ENCODE measurements at places on chromosomes 3 and 15. TPM values are rescaled to one million over a fixed set of nuclear protein-coding genes. Genes with fewer than 3 reads are reported as not detected.

CKMT1B gene
- total RNA-seq: not detected

ITGA11 gene
- 0.56 TPM for total RNA-seq

ZPLD1 gene
- total RNA-seq: not detected

SSUH2 gene
- not detected for total RNA-seq

PRR23C gene
- not detected for total RNA-seq

DNA sequence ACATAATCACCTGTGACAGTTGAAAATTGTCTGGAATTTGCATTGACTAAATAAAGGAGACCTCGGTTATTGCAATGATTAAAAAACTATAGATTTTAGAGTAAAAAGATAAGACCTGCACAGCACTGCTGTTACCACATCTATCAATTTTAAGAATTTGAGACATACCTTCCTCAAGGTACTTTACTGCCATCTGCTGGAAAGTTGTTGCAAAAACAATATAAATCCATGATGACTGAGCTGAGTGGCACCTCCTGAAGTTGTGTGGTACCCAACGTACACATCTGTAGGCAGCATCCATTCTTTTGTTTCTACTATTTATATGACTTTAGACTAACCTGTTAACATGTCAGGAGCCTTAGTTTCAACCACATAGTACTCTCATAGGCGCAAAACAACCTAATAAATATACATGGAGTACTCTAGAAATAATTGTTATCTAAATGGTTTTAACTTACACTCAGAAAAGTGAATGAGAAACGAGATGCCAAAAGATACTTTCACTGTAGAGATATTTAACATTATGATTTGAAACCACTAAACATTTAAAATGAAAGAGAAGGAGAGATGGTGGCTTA lies 106.7 kb downstream of the GHSR start:
- H3K27me3 ChIP-seq: no peaks in the 10 kb centered on the region
- no peak overlapping the region for H3K27ac ChIP-seq
- no peak overlapping the region for H3K4me3 ChIP-seq

DNA sequence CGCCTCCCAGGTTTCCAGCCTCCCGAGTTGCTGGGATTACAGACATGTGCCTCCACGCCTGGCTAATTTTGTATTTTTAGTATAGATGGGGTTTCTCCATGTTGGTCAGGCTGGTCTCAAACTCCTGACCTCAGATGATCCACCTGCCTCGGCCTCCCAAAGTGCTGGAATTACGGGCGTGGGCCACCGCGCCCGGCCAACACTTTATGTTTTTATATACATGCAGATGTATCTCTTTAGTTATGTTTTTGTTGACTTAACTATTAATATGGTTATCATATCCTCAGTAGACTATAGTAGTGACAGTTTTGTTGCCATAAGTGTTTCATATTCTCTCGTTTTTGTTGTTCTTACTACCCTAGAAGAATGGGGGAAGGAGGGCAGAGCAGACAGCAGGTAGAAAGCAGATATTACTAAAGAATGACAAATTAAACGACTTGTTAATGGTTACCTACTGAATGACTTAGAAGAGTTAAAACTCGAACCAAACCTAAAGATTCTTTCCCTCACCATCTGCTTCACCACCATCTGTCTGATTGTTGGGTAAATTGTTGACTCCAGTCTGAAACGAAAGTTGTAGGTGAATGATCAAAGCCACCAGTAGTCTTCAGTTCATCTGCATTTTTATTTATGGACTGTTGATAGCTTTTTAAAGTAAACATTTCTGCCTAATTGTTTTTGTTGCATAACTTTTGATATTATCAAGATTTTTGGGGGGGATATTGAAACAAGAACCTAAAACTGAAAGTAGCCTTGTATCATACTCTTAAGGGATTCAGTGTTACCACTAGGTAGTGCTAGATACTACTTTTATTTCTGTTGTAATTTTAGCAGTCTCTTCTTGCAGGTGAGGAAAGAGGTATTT lies 89.3 kb downstream of the RASA2 start:
- H3K27ac ChIP-seq: peak overlapping the region; percentile 53
- peaks cover 15% of the 10 kb centered on the region for H3K4me1 ChIP-seq
- peak overlapping the region; percentile 5 for H3K4me3 ChIP-seq
- no peak for DNase-seq
- H3K27me3 ChIP-seq: no peaks in the 10 kb centered on the region
- peaks cover 32% of the 10 kb centered on the region for H3K36me3 ChIP-seq

GRCh38 chr15:81133782-81134461 lies at the start of gene CFAP161:
TSS of gene CFAP161 (plus strand) at chr15:81134270. CDS start at chr15:81134330, 60 bp downstream.
- H3K27ac ChIP-seq: no peak within 1 kb of the TSS
- H3K4me1 ChIP-seq: peaks cover 10% of the 10 kb centered on the region
- H3K36me3 ChIP-seq: peaks cover 6% of the 10 kb centered on the region
- H3K27me3 ChIP-seq: peaks cover 57% of the 10 kb centered on the region

- H3K4me1 ChIP-seq: peaks cover 57% of the 10 kb centered on the region
- H3K4me3 ChIP-seq: no peak overlapping the region
- no peaks in the 10 kb centered on the region for H3K36me3 ChIP-seq
- peak overlapping the region; percentile 18 for H3K27ac ChIP-seq
- DNase-seq: peak; percentile 61
Observed at GRCh38 chr15:85430406-85431204, 50.2 kb downstream of the AKAP13 start.

DNA sequence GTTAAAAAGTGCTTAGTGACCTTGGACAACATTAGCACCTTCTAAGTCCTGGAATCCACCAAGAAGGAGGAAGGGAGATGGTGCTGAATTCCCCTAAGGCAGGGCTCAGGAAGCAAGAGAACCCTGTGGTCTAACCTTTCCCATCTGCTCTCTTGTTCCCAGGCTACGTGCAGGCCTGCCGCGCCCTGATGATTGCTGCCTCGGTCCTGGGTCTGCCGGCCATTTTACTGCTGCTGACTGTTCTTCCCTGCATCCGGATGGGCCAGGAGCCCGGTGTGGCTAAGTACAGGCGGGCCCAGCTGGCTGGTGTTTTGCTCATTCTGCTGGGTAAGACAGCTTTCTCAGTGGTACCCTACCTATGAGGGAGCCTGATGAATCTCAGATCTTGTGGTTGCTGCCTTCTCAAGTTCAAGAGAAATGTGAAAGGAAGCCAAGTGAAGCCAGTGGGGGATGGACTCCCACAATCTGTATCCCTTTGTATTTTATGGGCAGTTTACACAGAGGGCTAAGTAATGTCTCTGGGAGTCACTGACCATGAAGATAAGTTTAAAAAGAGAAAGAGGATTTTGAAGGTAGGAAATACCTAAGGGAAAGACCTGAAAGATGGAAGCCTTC lies 4.4 kb downstream of the CLDN11 start:
- H3K27me3 ChIP-seq: peaks cover 18% of the 10 kb centered on the region
- no peak overlapping the region for H3K27ac ChIP-seq
- no peak for DNase-seq
- peaks cover 16% of the 10 kb centered on the region for H3K4me1 ChIP-seq

- no peak overlapping the region for H3K27ac ChIP-seq
- H3K36me3 ChIP-seq: no peaks in the 10 kb centered on the region
- no peak for DNase-seq
- H3K4me1 ChIP-seq: no peaks in the 10 kb centered on the region
Observed at GRCh38 chr3:9172851-9173321, 76.6 kb downstream of the SRGAP3 start.

DNA sequence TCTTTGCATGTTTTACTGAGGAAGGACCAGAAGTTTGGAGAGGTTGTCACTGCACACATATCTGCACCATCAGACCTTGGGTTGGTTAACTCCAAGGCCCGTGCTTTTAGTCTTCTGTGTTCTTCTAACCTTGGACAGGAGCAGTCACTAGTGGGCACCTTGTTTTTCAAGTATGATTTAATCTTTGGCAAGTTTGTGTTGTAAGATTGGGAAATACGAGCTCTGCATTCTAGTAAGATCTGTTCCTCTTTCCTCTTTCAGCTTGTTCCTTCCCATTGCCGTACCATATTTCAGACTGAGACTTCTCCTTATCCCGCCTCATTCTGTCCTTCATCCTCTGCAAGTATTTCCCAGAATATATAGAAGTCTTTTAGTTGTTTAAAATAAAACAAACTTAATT lies 5.1 kb downstream of the TMOD2 start:
- H3K27me3 ChIP-seq: no peaks in the 10 kb centered on the region
- no peak overlapping the region for H3K4me3 ChIP-seq
- DNase-seq: no peak
- H3K4me1 ChIP-seq: peaks cover 13% of the 10 kb centered on the region

DNA sequence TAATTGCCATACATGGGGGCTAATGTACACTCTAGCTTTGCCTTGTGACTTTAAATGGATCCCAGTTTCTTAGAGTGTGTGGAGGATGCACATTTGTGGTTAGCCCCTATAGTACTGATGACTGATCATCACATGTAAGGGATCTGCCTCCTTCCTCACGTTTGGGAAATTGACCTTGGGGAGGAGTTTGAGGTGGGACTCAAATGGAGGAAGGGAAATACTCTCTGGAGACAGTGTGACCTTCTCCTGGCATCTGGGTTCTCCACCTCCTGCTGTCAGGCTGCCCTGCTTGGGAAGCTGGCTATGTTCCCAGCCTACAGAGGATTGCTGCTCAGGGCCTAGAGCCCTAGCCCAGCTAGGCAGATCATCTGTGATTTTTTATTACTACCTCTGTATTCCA lies 48.7 kb downstream of the PPM1L start:
- no peak overlapping the region for H3K4me3 ChIP-seq
- H3K27me3 ChIP-seq: peaks cover 8% of the 10 kb centered on the region
- H3K27ac ChIP-seq: no peak overlapping the region
- H3K36me3 ChIP-seq: no peaks in the 10 kb centered on the region

GRCh38 chr15:92812271-92812670 lies 87.9 kb upstream of the CHD2 start:
- peaks cover 41% of the 10 kb centered on the region for H3K4me1 ChIP-seq
- H3K36me3 ChIP-seq: peaks cover 2% of the 10 kb centered on the region

GRCh38 chr3:24419067-24419791 lies 75.4 kb downstream of the THRB start:
- H3K27me3 ChIP-seq: no peaks in the 10 kb centered on the region
- H3K36me3 ChIP-seq: no peaks in the 10 kb centered on the region
- H3K4me3 ChIP-seq: no peak overlapping the region

DNA sequence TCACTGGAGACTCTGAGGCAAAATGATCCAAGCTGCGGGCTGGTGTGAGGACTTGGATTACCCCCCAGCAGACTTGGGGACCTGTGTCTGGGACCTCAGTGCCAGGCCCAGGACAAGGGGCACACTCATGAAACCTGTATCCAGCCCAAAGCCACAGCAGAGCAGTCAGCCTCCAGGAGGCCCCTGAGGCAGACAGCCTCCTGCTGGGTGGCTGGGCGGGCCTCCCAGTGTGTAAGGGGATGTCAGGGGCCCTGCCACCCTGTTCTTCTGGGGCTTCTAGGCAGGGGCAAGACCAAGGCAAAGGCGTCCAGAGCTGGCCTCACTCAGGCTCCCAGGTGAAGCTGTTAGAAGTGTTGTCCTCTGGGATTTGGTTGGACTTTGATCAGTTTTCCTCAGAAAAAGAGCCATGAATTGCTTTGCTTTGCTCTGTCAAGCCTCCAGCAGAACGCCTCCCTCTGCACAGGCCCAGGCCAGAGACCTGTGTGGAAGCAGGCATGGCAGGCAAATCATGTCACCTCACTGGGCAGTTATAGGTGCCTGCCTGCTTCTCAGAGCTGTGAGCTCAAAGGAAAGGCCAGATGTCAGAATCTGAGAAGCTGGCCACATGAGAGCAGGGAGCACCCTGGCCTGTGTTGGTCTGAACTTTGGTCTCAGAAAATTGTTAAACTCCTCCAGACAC lies 77.4 kb downstream of the SMAD6 start:
- no peaks in the 10 kb centered on the region for H3K4me1 ChIP-seq
- no peak overlapping the region for H3K27ac ChIP-seq
- H3K4me3 ChIP-seq: no peak overlapping the region
- DNase-seq: no peak
- no peaks in the 10 kb centered on the region for H3K27me3 ChIP-seq

- peak overlapping the region; percentile 70 for H3K4me3 ChIP-seq
- H3K27me3 ChIP-seq: peaks cover 2% of the 10 kb centered on the region
- peak overlapping the region; percentile 99 for H3K27ac ChIP-seq
- H3K36me3 ChIP-seq: peaks cover 2% of the 10 kb centered on the region
- DNase-seq: peak; percentile 95
Observed at GRCh38 chr15:92831655-92832328, 68.3 kb upstream of the CHD2 start.

GRCh38 chr3:188126276-188126675 lies 27.7 kb upstream of the LPP start:
- H3K27ac ChIP-seq: no peak overlapping the region
- DNase-seq: no peak
- H3K4me1 ChIP-seq: peaks cover 20% of the 10 kb centered on the region
- no peak overlapping the region for H3K4me3 ChIP-seq
- no peaks in the 10 kb centered on the region for H3K27me3 ChIP-seq

- H3K27ac ChIP-seq: no peak overlapping the region
- no peak overlapping the region for H3K4me3 ChIP-seq
- DNase-seq: no peak
- no peaks in the 10 kb centered on the region for H3K36me3 ChIP-seq
- peaks cover 4% of the 10 kb centered on the region for H3K27me3 ChIP-seq
Observed at GRCh38 chr15:88756921-88757320, 46.3 kb upstream of the ACAN start.

- H3K36me3 ChIP-seq: peaks cover 21% of the 10 kb centered on the region
- no peak overlapping the region for H3K27ac ChIP-seq
- peaks cover 36% of the 10 kb centered on the region for H3K4me1 ChIP-seq
- H3K4me3 ChIP-seq: no peak overlapping the region
Observed at GRCh38 chr15:89888214-89888804, 5.5 kb downstream of the AP3S2 start.

All from activated CD4-positive, alpha-beta memory T cell treated with anti-CD3 and anti-CD28 coated beads for 36 hours (primary cell).